ENCODE measurements at places on chromosomes 1 and 21. TPM values are rescaled to one million over a fixed set of nuclear protein-coding genes. Genes with fewer than 3 reads are reported as not detected.

- DNase-seq = no peak
Observed at GRCh38 chr1:234467821-234468220, 11.2 kb downstream of the TARBP1 start.

GRCh38 chr21:32140151-32140550, 138.7 kb downstream of the MIS18A start:
- DNase-seq = no peak

DNA sequence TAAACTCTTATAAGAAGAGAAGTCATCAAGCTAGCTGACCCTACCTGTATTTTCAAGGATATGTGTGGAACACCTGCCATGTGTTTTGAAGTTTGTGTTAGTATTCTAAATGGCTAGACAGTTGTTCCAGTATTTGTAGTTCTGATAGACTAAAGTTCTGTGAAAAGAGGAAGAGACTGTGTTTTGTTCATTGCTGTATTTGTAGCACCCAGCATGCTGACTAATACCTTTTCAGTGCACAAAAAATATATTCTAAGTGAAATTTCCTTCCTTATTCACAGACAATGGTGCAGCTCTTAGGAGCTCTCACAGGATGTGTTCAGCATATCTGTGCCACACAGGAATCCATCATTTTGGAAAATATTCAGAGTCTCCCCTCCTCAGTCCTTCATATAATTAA, 8.2 kb upstream of the METTL18 start:
- no peak for DNase-seq

CCSAP gene
- 286 TPM for total RNA-seq
